ENCODE measurements at places on chromosomes 1 and 21.

DNA sequence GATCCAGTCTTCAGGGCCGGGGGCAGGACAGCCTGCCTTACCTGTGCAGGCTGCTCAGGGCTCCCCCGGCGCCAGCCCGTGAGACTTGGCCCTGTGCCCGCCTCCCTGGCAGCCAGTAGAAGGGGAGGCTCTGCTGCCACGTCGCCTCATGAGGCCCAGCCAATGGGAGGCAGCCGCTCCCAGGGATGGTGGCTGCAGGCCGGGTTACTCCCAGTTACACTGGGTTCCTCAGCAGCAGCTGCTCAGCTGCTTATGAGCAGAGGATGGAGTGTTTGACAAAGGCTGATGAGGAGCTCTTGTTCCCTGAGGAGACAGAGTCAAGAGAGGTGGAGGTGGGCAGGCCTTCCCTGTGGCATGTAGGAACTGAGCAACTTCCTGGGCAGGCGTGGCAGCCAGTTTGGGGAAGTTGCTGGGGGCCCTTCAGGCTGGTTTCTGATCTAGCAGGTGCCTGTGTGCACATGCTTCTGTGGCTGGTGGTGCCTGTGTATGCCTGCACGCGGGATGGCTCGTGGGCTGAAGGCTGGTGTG is 5.5 kb downstream of the MFSD2A start:
- peak; percentile 83 for DNase-seq

- DNase-seq, result no peak
Observed at GRCh38 chr1:21874778-21875547, 62.1 kb downstream of the HSPG2 start.

DNA sequence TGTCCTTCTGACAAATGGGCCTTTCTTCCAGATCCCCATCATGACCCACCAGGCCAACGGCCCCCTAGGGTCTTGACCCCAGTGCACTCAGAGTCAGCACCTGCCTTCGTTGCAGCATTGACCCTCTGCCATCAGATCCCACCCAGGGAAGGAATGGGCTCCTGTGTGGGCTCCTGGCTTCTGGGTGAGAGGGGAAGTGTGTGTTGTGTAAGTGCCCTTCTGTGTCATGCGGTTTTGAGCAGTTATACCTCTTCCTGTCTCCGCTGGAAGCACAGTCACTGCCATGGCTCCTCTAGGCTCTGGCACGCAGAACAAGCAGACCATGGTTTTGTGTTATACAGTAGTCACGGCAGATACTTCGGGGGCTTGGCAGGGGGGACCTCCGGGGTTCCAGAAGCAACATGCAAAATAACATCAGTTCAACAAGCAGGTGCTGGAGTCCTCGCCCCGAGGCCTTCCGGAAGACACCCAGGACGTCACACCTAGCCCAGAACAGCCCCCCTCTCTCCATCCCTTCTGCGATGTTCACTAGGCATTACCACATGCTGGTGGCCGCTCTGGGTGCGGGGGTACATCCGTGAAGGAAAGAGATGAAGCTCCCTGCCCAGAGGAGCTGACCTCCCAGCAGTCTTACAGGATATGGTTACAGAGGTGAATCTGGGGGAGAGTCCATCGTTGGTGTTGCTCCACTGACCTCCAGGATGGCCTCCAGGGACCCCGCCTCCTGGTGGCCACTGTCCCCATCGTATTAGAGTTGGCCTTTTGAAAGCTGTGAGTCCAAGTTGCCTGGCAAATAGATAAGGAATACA is 17.4 kb upstream of the KCNAB2 start:
- DNase-seq, result peak; percentile 94

DNA sequence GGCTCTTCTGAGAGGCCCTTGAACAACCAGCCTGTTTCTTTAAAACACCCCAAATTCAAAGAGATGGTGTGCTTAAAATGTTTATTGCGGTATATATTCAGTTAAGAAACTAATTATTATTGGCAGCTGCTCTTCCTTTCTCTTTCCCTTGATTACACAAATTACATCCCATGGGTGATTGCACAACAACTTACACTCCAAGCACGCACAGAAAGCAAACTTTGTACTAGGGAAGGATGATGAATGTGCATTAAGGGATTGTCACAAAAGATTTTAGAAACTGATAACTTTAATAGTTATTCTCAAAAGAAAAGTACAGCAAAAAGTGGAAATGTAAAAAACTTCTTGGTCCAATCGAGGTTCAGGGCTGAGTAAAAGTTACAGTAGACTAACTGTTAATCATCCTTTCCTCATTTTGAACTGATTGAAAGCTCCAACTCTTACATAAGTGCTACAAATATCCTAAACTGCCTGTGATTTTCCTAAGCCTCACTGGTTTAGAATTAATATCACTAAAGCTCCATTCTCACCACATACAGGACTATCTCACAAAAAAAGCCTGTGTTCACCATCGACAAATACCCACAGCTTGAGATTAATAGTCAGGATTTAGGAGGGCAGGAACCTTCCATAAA is 153.4 kb downstream of the TTLL7 start:
- no peak for DNase-seq

DNA sequence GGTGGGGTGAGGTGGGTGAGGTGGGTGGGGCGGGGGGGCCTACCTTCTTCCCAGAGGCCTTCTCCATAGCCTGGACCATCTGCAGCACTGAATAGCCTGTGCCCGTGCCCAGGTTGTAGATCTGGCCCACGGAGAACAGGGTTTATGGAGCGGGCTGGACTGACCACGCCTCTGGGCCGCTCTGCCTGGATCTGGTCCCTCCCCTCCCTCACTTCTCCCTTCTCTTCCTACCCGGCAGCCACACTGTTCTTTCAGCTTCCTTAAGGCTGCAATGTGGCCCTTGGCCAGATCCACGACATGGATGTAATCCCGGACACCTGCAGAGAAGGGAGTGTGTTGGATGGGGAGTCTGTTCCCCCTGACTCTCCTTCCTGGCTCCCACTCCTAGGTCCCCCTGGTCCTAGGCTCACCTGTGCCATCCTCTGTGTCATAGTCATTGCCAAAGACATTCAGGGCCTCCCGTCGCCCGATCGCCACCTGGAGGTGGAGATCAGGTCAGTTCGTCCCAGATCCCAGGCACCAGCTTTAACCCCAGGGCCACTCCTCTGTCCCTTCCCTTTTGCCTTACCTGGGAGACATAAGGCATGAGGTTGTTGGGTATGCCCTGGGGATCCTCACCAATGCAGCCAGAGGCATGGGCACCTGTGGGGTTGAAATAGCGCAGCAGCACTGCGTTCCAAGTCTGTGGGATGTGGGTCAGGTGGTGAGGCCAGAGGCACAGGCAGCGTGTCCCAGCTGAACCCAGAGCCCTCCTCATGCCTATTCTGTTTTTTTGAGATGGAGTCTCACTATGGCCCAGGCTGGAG is 3.9 kb downstream of the GALE start:
- DNase-seq, result no peak

DNA sequence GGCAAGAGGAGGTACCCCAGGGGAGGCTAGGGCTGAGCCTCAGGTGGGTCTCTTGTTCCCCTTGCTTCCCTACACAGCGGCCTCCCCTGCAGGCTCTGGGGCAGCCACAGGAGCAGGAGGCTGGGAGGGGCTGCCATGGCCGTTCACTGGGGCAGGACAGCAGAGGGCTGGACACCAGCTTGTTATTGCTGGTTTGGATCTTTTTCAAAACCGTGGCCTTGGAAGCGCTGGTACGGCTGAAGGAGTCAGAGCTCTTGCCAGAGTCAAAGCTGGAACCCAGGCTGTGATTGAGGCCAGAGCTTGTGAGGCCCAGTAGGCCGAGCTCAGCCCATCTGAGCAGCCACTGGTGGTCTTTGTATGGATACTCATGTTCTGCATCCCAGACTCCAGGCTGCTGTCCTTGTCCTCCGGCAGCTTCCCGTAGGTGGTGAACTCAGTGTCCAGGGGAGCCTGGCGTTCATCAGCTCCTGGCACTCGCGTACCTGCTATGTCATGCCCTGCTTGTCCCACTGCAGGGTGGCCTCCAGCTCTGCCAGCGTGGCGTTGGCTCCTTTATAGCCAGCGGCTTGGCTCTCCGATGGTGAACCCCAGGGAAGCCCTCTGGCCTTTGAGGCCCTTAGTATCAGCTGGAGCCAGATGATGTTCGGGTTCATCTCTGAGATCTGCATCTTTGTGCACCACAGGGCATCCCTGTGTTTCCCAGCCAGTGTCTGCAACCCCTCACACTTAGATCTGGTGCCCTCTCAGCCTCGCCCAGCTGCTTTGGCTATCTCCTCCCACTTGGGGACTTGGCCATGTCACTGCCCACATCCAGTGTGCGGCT is 40.3 kb upstream of the THEM4 start:
- no peak for DNase-seq

- no peak for DNase-seq
Observed at GRCh38 chr21:38825921-38826320, 20.2 kb downstream of the ETS2 start.

DNA sequence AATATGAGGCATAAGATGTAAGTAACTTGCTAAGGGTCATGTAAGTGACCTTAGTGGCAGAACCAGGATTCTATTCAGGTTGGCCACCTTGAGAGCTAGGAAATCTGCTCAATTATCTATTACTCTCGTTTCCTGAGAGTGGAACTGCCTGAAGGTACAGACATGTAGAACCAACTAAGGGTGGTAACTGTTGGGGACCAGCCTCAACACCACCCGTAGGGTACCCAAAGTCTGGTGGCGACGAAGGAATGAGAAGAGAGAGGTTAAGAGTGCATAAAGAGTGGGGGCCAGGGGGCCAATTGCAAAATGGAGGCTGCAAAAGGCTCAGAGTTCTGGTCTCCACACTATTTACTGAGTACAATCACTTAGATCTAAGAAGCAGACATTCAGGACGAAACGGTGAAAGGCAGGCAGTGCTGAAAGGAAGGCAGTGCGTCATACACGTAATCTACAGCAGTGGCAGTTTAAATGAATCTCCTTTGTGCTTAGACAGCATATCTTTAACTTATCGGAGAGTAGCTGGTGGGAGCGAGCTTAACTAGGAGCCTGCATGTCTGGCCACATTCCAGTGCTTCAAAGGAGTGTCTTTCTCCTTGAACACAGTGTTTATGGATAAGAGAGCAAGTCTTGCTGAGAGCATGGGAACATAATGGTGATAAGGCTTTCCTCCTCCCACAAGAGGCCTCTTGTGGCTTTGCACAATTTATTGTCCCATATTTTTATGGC is 25.0 kb downstream of the SRSF4 start:
- DNase-seq, result no peak

DNA sequence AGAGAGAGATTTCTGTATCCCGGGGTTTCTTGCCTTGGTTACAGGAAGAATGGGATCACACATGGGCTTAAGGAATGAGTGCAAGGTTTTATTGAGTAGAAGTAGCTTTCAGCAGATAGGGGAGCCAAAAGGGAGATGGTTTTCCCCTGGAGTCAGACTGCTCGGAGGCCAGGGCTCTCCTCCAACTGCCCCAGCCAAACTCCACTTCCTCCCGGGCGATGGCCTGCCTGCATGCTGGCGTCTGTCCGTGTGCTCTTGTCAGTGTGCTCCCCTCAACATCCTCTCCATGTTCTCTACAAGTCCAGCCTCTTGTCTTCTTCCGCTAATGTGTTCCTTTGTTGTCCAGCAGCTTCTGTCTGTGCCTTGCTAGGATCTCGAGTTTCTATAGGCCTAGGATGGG is 421.3 kb upstream of the ADGRL2 start:
- no peak for DNase-seq

GRCh38 chr1:234962340-234962989 is 166.2 kb downstream of the TOMM20 start:
- peak; percentile 97 for DNase-seq

DNA sequence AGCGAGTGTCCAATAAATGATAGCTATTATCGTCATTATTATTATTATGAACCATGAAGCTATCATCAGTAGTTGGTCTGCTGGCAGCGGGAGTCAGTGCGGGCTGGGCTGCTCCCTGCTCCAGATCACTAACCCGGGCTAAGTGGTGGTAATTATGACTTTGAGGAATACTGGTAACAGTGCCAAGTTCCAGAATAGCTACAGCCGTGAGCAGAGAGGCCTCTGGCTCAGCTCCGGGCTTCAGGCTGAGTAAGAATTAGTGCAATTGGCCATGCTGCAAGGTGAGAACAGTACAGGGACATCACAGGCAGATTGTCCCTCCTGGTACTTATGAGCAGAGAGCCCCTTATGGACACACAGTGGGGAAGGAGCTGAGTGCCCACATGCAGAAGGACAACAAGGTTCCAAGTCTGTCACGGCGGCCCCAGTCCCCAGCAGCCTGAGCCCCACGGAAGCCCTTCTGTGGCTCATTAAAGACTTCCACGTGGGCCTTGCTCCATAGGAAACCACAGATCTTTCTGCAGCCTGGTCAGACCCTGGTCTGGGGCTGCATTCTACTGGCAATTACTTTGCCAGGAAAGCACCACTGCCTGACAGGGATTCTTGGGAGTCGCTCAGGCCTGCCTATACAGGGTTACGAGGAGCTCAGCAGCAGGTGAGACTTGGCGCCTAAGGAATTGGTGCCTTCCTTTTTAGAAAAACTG is 235.1 kb downstream of the RRAGC start:
- no peak for DNase-seq

GRCh38 chr1:246153796-246154212 is 353.3 kb downstream of the SMYD3 start:
- peak; percentile 24 for DNase-seq

DNA sequence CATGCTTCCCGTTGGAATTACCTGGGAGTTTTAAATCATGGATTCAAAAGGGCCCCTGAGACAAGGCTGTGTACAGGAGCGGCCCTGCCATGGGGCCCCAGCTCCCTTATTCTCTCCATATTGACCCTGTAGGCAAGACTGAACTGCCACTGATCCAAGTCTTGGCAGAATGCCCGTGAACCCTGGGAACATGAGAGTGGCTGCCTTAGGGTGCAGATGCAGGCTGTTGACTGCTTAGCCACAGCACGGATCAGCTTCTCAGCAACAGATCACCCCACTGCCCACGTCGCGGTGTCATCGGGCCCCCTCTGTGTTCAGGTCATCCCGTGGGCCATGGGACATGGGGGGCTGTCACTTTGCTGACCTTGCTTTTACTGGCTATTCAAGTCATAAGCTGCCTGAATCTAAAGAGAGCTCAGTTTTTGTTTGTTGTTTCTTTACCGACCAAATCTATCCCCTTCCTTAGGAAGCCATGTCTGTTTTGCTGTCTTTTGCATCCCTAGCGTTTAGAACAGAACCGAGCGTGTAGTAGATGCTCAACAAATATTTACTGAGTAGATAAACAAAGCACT is 83.4 kb downstream of the MATN1 start:
- no peak for DNase-seq

- no peak for DNase-seq
Observed at GRCh38 chr1:204736836-204737235, 51.3 kb upstream of the LRRN2 start.

- no peak for DNase-seq
Observed at GRCh38 chr1:186974774-186975181, 146.0 kb downstream of the PLA2G4A start.
